ENCODE measurements at places on chromosomes 16 and 17.

DNA sequence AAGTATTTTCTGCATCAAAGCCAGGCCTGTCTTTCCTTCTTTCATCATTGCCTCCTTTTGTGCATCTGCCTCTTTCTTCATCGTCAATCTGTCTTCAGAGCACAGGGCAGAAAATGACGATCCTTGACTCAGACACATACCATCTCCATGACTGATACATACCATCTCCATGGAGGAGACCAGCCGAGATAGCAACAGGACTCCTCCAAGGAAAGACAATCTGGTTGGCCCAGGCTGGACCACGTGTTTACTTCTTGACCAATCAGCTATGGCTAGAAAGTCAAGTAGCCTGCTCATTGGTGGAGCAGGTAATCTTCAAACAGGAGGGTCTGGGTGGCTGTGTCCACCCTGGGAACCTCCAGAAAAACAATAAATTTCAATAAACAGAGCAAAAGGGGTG, 164.6 kb downstream of the CPPED1 start:
- no peak overlapping the region for H3K4me3 ChIP-seq
- DNase-seq = no peak
- no peaks in the 10 kb centered on the region for H3K36me3 ChIP-seq
- peaks cover 9% of the 10 kb centered on the region for H3K27me3 ChIP-seq

- no peak overlapping the region for H3K27ac ChIP-seq
- DNase-seq = no peak
- H3K27me3 ChIP-seq = no peaks in the 10 kb centered on the region
- no peak overlapping the region for H3K4me3 ChIP-seq
These were observed 14.3 kb downstream of the TMEM100 start for GRCh38 chr17:55708175-55708974.

GRCh38 chr16:53041320-53042051, 11.2 kb downstream of the CHD9NB start:
- peaks cover 30% of the 10 kb centered on the region for H3K27me3 ChIP-seq
- peak overlapping the region; percentile 45 for H3K27ac ChIP-seq
- H3K4me1 ChIP-seq = peaks cover 47% of the 10 kb centered on the region
- DNase-seq = no peak

DNA sequence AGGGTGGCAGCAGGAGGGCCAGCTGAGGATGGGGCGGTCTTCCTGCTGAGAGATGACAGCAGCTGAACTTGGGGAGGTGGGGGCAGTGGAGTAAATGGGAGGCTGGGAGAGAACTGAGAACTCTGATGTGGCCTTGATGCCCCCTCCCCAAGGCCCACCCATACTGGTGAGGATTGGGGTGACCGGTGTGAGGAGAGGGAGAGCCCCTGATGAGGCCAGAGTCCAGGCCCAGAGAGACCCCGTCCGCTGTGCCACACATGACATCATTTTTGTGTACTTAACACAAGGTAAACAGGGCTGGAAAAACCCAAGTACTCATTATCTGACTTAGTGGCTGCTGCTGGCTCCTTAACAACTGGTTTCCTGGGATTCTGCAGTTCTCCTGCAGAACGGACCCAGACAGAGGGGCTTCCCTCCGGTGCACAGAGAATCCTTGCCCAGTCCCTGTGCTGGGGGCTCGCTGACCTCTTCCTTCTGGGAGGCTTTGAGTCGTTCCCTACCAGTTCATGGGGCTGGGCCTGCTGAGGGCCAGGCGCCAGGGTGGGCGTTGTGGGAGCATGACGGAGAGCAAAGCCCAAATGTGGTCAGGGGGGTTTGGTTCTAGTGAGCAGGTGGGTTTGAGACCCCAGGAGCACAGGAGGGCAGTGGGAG, 207.6 kb downstream of the RAB11FIP4 start:
- no peak for DNase-seq
- no peak overlapping the region for H3K27ac ChIP-seq
- H3K27me3 ChIP-seq = no peaks in the 10 kb centered on the region
- peaks cover 10% of the 10 kb centered on the region for H3K4me1 ChIP-seq

GRCh38 chr16:8632675-8633182, 11.2 kb downstream of the METTL22 start:
- H3K36me3 ChIP-seq = peaks cover 22% of the 10 kb centered on the region
- DNase-seq = no peak
- peaks cover 7% of the 10 kb centered on the region for H3K4me1 ChIP-seq
- H3K4me3 ChIP-seq = no peak overlapping the region

DNA sequence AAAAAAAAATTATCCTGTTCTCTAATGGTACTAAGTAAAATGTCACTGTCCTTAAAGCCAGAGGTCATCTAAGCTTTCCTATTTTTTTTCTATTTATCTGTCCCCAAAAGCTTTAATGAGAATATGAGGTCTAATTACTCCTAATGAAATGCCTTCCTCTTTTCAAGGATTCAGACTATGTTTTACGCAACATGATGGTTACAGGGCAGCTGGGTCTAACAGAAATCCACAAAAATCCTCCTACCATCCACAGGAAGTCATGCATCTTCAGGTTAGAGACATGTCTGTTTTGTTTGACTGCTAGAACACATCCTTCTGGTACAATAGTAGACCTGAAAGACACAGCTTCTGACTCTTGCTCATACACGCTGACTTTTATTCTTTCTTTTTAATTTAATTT, 29.7 kb upstream of the NSRP1 start:
- H3K4me1 ChIP-seq = peaks cover 11% of the 10 kb centered on the region
- no peak overlapping the region for H3K4me3 ChIP-seq
- no peak overlapping the region for H3K27ac ChIP-seq
- H3K27me3 ChIP-seq = peaks cover 7% of the 10 kb centered on the region
- H3K36me3 ChIP-seq = no peaks in the 10 kb centered on the region

DNA sequence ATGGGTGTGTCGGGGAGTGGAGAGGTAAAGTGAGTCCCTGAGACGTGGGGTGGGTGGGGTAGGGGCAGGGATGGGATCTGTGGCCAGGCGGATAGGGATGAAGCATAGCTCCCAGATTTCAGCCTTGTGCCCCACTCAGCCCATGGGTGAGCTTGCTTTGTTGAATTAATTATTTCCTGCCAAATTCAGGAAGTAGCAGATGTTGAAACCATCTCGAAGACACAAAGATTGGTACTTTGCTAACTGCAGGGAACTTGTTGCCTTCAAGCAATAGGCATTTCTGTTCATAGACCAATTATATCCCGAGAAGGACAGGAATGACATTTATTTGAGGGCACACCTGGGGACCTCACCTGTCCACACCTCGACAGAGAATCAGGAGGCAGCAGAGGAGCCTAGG, 11.0 kb upstream of the C16orf74 start:
- no peak overlapping the region for H3K4me3 ChIP-seq
- H3K36me3 ChIP-seq = no peaks in the 10 kb centered on the region
- peaks cover 12% of the 10 kb centered on the region for H3K27me3 ChIP-seq

GRCh38 chr17:41551365-41551764, 20.5 kb downstream of the KRT9 start:
- no peaks in the 10 kb centered on the region for H3K36me3 ChIP-seq
- peaks cover 28% of the 10 kb centered on the region for H3K4me1 ChIP-seq
- H3K27ac ChIP-seq = no peak overlapping the region
- H3K4me3 ChIP-seq = no peak overlapping the region
- no peaks in the 10 kb centered on the region for H3K27me3 ChIP-seq

DNA sequence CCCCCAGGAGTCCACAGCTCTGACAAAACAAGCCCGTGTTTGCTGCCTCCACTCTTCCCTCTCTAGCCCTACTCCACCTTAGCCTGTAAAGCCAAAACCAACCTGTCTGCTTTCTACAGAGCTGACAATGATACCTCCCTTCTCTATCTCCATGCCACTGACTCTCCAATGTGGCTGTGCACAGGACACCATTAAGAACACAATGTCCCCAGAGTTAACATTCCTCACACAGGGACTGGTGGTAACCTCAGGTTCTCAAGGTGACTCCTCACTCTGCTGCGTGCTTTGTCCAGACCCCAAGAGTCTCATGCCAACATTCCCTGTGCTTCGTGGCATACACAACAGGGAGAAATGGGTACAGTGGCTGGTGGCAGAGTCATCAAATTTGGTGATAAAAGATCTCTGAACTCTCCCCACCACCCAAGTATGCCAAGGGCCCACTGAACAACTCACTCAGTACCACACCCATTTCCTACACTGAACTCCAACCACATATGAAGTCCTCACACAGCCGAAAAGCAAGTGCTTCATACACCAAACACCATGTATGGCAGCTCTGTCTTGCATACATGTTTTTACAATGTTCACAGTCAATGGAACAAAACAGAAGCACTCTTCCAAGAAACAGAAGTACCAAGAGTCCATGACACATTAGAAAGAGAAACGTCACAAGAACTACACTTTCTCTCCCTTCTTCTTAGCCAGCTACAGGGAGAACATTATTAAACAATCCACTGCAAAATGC, 21.1 kb downstream of the CSNK2A2 start:
- H3K4me1 ChIP-seq = no peaks in the 10 kb centered on the region
- H3K27ac ChIP-seq = peak overlapping the region; percentile 1
- H3K36me3 ChIP-seq = peaks cover 7% of the 10 kb centered on the region
- no peaks in the 10 kb centered on the region for H3K27me3 ChIP-seq

- H3K36me3 ChIP-seq = peaks cover 3% of the 10 kb centered on the region
- no peak overlapping the region for H3K4me3 ChIP-seq
- no peaks in the 10 kb centered on the region for H3K4me1 ChIP-seq
- no peaks in the 10 kb centered on the region for H3K27me3 ChIP-seq
- no peak overlapping the region for H3K27ac ChIP-seq
- DNase-seq = no peak
These were observed 16.7 kb upstream of the LASP1NB start for GRCh38 chr17:38908676-38909181.

- peak; percentile 55 for DNase-seq
- no peak overlapping the region for H3K4me3 ChIP-seq
- peaks cover 26% of the 10 kb centered on the region for H3K4me1 ChIP-seq
- H3K36me3 ChIP-seq = no peaks in the 10 kb centered on the region
- no peaks in the 10 kb centered on the region for H3K27me3 ChIP-seq
These were observed 55.9 kb upstream of the ADCY7 start for GRCh38 chr16:50210266-50211038.

DNA sequence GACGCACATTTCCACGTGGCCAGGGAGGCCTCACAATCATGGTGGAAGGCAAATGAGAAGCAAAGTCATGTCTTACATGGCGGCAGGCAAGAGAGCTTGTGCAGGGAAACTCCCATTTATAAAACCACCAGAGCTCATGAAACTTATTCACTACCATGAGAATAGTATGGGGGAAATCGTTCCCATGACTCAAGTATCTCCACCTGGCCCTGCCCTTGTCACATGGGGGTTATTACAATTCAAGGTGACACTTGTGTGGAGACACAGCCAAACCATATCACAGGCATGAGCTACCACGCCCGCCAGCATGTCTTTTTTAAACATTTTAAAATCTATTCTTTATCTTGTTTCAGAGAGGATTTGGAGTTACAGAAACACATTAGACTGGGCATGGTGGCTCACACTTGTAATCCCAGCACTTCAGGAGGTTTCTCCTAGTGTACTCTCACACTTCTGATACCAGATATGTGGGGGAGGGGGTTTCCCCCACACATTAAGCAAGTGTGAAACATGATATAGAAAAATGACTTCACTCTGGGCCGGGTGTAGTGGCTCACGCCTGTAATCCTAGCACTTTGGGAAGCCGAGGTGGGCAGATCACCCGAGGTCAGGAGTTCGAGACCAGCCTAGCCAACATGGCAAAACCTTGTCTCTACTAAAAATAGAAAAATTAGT, 5.6 kb upstream of the ATMIN start:
- no peak overlapping the region for H3K4me3 ChIP-seq
- no peaks in the 10 kb centered on the region for H3K4me1 ChIP-seq
- H3K27ac ChIP-seq = no peak overlapping the region
- H3K36me3 ChIP-seq = peaks cover 25% of the 10 kb centered on the region
- H3K27me3 ChIP-seq = no peaks in the 10 kb centered on the region

- H3K27me3 ChIP-seq = peaks cover 80% of the 10 kb centered on the region
- peaks cover 17% of the 10 kb centered on the region for H3K4me1 ChIP-seq
- H3K27ac ChIP-seq = no peak overlapping the region
These were observed 306.0 kb downstream of the MAF start for GRCh38 chr16:79294568-79294967.

DNA sequence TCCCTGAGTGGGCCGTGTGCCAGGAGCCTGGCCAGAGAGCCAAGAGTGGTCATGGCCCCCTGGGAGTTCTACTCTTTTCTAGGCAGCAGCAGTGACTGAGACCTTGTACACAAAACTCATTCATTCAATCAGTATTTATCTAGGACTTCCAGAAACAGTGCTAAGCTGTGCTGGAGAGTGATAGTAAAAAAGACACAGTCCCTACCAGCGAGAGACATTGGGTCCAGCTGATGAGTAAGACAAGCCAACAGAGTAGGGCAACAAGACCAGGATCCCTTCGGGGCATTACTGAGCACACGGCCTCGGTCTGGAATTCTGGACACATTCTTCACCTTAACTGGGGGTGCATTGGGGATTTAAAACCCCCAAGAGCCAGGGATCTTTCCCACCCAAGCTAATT, 20.2 kb downstream of the CBX4 start:
- no peak for DNase-seq
- no peak overlapping the region for H3K27ac ChIP-seq
- peaks cover 8% of the 10 kb centered on the region for H3K4me1 ChIP-seq

- H3K27ac ChIP-seq = no peak overlapping the region
- DNase-seq = no peak
- peaks cover 6% of the 10 kb centered on the region for H3K4me1 ChIP-seq
- H3K4me3 ChIP-seq = no peak overlapping the region
These were observed 9.7 kb downstream of the ERN1 start for GRCh38 chr17:64120159-64120810.

DNA sequence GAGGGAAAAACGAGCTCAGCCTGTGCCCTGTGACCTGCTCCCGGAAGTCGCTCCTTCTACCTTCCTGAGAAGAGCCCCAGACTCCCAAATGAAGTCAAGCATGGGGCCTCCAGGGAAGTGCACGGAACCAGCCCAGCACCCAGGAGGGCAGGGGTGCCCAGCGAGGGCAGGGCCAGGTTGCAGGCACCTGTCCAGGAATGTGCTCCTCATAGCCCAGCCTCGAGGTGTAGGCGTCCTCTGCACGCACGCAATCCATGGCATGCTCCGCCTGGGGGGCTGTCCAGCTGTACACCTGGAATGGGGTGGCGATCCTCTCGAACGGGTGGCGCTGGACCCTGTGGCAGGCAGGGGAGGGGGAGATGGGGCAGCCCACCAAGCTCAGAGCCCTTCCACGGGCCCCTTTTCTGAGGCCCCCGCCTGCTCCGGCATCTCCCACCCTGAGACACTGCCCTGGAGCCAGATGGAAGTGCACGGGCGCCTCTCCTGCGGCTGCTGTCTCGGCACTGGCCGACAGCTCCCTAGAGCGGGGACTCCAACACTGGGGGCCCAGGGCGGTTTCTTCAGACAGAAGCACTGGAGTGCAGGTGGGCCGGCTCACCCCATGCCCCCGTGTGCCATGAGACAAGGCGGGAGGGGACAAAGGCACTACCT, 10.9 kb downstream of the CLUH start:
- no peaks in the 10 kb centered on the region for H3K36me3 ChIP-seq
- no peak overlapping the region for H3K4me3 ChIP-seq
- no peak overlapping the region for H3K27ac ChIP-seq

DNA sequence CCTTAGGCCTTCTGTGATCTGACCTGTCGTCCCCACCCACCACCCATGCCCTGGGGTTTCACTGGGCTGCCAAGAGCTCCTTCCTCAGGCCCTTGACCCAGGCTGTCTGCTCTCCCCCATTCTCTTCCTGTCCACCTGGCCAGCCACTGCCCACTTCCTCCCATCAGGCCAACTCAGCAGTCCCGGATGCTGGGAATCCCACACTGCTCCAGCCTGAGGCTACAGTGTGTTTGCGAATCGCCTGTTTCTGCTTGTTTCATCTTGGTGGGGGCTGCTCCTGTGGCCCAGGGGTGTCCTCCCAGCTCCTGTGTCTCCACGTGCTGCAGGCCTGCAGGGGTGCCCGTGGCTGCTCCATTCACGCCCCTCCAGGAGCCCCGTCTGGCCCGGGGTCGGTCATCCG, 839 bp upstream of the METRN start:
- no peak overlapping the region for H3K27ac ChIP-seq
- DNase-seq = no peak
- peaks cover 22% of the 10 kb centered on the region for H3K27me3 ChIP-seq
- peak overlapping the region; percentile 86 for H3K4me3 ChIP-seq
- H3K4me1 ChIP-seq = peaks cover 29% of the 10 kb centered on the region

Data from neural crest cell (in vitro differentiated cells).